NCI-H1105 (cell line): ENCODE measurements at places on chromosomes 6 and 20.
A peak's percentile ranks its signal among the peaks of the same experiment; 100 is the strongest.

DNA sequence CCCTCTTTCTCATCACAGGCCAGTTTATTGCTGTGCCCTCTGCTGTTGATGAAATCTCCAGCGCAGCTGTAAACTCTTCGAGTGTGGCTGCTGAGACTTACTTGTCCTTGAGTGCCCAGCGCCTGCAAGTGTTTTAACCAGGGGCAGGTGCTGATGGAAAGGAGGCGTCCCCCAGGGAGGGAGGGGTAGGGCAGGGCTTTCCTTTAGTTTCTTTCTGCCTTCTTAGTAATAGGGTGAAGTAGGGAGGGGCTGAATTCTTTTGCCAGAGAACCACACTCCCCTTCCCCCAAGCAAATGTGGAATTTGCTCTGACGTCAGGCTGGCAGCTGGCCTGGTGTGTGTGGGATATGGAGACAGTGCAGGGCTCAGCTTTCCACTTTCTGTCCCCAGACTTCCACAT lies 61.2 kb downstream of the IGF2R start:
- peak; percentile 54 for DNase-seq

DNA sequence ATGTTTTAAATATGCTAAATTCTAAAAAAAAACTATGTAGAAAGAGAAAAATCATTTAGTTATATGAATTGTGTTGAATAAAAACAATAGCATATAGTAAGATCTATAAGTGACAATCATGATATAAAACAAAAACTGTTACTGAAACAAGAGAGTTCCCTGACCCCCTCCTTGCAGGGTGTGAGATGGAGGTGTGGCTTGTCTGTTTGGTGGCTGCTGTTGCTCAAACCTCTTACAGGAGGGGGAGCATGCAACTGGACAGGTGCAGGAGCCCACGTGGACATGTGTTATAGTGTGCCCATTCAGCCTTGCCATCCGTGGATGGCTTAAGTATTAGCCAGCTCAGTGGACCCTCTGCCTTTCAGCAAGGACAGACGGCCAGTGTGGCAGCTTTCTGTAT lies 206.7 kb downstream of the MOXD1 start:
- DNase-seq: no peak

DNA sequence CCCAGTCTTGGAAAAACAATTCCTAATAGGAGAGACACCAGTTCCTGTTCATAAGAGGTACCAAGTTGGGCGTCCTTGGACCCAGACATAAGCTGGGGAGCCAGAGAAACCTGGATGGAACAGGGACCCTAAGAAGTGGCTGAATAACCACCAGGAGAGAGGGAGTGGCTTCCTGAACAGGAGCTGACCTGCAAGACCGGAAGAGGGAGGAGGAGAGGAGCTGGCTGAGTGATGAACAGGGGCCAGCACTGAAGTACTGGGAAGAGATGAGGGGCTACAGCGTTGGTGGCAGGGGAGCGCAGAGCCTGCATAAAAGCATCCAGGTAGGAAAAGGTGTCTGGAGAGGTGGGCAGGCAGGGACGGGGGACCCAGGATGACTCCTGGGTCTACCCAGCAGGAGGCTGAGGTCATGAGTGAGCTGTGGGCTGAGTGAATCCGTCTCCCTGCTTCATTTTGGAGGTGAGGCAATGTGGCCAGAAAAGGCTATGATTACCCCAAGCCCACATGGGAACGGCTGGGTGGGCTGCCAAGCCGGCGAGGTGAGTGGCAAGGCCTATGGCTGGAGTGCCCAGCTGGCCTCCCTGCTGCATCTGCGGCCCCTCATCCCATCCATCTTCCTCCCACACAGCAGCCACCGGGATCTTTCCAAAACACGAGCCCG lies 34.4 kb upstream of the ZFAND3 start:
- DNase-seq: no peak

GRCh38 chr20:35017099-35017835 lies 61.6 kb downstream of the MYH7B start:
- DNase-seq: no peak

GRCh38 chr20:52102126-52102525 lies 89.5 kb downstream of the ZFP64 start:
- DNase-seq: no peak

DNA sequence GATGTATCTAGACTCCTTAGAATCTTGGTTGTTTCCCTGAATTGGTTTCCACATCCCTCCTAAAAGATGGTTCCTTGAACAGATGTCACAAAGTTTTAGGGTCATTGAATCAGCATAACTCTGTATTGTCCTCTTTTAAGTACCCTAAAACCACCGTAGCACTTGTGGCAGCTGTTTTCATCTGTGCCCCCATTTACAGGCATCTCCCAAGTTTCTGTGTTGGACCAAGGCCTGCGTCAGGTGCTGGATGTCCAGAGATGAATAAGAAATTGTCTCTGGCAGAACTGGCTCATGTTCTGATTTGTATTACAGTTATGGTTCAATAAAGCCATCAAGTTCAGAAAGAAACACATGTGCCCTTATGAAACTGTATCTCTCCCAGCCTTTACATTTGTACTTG lies 48.3 kb downstream of the CTNNBL1 start:
- no peak for DNase-seq

- no peak for DNase-seq
These were observed 234.4 kb upstream of the MCHR2 start for GRCh38 chr6:100228437-100228833.

GRCh38 chr20:16708602-16709001 lies 21.2 kb upstream of the SNRPB2 start:
- DNase-seq: peak; percentile 64

DNA sequence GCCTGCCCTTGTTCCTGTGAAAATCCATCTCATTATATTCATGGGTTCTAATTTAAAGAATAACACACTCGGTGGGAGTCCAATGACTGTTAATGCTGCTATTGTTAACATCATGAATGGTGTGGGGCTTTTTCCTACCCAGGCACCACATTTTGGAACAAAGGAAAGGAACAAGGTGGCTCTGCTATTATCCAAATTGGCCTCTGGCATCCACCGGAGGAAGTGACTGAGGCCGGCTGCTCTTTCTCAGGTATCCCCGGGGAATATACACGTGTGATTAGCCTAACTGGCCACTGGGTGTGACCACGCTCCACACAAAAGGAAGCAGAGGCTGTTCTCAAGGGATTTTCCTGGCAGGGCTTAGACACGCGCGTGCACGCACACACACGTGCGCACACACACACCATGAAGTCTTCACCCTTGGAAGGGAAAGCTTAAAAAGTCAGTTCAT lies 601.2 kb upstream of the ARID1B start:
- peak; percentile 83 for DNase-seq

- DNase-seq: no peak
These were observed 183.9 kb downstream of the DLL1 start for GRCh38 chr6:170106906-170107525.

- peak; percentile 19 for DNase-seq
These were observed 897 bp downstream of the RANBP9 start for GRCh38 chr6:13710552-13711323.

GRCh38 chr6:34189806-34190503 lies 44.1 kb upstream of the GRM4 start:
- no peak for DNase-seq

DNA sequence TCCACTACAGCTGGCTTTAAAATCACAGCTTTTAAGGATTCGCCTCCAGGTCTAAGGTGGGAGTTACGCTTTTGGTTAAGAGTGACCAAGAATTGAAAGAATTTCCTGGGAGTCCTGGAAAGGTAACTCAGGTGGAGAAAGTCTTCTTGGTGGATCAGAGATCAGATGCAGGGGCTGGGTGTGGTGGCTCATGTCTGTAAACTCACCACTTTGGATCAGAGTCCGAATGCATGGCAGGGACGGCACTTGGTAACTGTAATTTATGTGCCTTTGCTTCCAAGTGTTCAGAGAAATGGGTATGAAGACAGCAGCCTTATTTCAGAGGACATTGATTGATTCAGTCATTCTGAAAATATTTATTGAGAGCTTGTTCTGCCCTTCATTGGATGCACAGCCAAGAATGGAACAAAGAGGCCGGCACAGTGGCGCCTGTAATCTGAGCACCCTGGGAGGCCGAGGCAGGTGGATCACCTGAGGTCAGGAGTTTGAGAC lies 18.0 kb upstream of the JARID2 start:
- no peak for DNase-seq

DNA sequence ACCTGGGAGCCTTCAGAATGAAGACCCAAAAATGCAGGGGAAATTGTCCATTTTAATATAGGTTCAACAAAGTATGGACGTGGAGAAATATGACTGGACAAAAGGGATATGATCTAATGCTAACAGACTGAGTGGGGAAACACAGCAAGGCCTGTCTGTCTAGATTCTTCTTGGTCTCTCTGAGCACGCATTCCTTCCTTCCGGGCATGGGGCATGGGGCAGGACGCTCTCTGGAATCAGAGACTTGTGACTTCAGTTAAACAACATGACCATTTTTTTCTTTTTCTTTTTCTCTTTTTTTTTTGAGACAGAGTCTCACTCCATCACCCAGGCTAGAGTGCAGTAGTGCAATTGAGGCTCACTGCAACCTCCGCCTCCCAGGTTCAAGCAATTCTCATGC lies 31.9 kb downstream of the ZBTB2 start:
- no peak for DNase-seq

DNA sequence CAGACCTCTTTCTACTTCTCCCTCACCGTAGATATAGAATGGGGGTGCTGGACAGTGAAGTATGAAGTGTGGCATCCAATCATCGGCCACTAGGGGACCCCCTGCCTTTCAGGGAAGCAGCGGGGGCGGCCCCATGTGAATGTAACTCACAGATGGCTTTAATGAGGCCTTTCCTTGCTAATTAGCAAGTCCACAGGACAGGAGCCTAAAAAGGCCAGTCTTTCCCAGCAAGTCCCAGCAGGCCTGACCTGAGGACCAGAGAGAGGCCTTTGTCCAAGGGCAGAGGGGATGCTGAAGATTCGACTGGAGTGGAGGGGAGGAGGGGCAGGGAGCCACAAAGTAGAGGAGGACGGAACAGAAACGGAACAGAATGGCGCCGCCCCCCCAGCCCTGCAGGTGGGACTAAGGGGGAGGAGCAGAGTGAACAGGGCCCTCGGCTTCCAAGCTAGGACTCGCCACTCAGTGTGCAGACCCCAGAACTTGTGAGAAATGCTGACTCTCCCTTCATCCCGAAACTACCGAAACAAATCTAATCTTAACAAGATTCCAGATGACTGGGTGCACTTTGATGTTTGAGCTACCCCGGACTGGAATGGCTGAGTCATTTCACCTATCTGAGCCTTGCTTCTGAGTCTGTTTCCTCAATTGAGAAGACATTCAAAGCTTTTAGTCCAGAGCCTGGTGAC lies 5.8 kb downstream of the C6orf132 start:
- peak; percentile 5 for DNase-seq

GRCh38 chr6:6943421-6943820 lies 164.3 kb upstream of the RREB1 start:
- no peak for DNase-seq

DNA sequence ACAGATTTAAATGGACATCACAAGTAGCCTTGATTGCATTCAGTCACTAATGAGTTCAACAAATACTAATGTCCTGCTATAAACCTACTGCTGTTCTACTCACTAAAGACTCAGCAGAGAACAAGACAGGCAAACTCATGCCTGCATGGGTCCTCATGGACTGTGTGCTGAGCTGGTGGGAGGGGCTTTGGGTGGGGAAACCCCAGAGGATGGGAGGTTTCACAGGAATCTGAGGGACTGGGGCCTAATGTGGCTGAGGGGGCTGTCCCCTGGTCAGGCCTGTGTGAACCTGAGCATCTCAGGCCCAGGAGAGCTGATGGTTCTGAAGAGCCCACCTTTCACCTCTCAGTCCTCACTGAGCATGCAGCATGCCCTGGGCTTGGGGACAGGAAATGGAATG lies 1.4 kb downstream of the CST8 start:
- no peak for DNase-seq

- DNase-seq: no peak
These were observed 14.8 kb upstream of the TGM2 start for GRCh38 chr20:38179846-38180245.

DNA sequence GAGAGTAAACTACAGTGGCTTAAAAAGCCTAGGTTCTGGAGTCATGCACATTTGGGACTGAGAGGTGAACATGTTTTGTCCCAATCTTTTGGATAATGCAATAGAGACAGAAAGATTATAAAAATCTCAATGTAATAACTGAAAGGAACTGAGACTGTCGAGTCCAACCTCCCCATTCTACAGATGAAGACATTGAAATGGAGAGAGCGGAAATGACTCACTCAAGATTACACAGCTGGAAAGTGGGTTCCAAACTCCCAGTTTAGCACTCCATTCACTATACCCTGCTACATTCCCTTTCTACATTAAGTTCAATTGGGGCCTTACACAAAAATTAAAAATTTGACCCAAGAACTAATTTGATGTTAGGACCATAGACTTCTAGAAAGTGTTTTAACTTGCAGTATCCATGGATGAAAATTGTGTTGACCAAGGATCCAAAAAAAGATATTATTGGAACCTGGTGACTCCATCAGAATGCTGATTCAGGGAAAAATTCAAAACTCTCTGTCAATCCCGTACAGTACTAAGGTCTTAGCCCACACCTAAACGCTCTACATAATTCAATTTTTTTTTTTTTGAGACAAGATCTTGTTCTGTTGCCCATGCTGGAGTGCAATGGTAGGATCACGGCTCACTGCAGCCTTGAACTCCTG lies 1.5 kb upstream of the ILRUN start:
- no peak for DNase-seq
